ENCODE measurements at places on chromosomes 2 and 18. TPM values are rescaled to one million over a fixed set of nuclear protein-coding genes. Genes with fewer than 3 reads are reported as not detected.

DNA sequence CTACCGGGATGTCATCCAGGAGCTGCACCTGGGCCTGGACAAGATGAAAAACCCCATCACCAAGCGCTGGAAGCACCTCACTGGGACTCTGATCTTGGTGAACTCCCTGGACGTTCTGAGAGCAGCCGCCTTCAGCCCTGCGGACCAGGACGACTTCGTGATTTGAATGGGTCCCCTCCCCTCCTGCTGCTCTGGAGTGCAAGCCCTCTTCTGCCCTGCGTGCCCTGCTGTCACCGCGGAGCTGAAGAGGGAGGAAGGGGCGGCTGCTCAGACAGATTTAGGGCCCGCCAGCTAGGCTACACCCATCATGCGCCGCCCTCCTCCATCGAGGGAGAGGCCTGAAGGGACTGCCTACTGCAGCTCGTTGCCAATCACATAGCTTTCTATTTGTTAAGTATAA is 101.8 kb downstream of the SH3BP4 start:
- no peak for DNase-seq

DNA sequence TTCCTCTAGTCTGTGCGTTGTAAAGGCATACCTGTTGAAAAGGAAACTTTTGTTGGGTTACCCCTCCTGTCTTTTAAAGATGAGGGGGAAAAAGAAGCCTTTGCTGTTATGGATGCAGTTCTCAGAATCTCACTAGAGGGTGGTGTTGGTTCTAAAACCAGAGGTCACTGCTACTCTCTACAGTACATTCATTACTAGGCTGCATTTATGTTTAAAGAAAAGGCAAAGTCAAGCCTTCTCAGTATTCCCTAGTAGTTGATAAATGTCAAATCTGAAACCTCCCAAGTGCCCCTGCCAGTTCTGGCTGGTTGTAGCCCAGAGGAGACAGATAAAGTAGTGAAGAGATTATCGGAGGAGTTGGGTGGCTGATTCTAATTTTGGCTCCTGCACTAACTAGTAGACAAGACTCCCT is 1.4 kb upstream of the PLCL1 start:
- DNase-seq: peak; percentile 57

- DNase-seq: no peak
These were observed 188.1 kb upstream of the ETAA1 start for GRCh38 chr2:67208887-67209500.

The POTEJ gene
- not detected for total RNA-seq

The CASP10 gene
- total RNA-seq: 5.2 TPM
